ENCODE measurements at places on chromosomes 12 and 14.

- no peak for DNase-seq
Observed at GRCh38 chr14:23537351-23538049, 14.1 kb downstream of the ZFHX2 start.

DNA sequence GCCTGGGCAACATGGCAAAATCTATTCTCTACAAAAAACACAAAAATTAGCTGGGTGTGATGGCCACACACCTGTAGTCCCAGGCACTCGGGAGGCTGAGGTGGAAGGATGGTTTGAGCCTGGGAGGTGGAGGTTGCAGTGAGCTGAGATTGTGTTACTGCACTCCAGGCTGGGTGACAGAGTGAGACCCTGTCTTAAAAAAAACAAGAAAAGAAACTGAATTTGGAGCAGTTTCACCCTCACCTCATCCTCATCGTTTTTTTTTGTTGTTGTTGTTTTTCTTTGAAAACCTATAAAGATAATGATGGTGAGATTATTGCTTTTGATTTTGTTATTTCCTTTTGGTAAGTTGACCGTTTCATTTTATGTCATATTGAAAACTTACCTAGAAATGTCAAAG, 60.7 kb downstream of the SLC38A6 start:
- no peak for DNase-seq

DNA sequence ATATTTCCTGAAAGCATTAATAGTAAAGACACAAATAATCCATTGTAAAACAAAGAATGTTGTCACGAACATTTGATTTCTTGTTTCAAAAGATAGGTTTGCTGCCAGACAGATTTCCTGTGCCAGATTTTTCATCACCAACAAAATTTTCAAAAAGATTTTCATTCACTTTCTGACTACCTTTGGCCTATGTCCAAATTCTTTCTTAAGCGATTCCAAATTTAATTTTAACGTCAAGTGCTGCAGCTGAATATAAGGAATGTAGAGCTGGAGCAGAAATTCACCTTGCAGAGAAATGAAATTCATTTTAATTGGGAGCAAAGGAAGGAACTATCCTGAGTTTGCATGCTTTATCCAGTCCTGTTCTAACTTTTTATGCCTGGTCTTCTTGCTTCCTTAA, 277.4 kb downstream of the CCER1 start:
- DNase-seq, result no peak

- no peak for DNase-seq
Observed at GRCh38 chr12:82120901-82121300, 237.3 kb downstream of the CCDC59 start.

DNA sequence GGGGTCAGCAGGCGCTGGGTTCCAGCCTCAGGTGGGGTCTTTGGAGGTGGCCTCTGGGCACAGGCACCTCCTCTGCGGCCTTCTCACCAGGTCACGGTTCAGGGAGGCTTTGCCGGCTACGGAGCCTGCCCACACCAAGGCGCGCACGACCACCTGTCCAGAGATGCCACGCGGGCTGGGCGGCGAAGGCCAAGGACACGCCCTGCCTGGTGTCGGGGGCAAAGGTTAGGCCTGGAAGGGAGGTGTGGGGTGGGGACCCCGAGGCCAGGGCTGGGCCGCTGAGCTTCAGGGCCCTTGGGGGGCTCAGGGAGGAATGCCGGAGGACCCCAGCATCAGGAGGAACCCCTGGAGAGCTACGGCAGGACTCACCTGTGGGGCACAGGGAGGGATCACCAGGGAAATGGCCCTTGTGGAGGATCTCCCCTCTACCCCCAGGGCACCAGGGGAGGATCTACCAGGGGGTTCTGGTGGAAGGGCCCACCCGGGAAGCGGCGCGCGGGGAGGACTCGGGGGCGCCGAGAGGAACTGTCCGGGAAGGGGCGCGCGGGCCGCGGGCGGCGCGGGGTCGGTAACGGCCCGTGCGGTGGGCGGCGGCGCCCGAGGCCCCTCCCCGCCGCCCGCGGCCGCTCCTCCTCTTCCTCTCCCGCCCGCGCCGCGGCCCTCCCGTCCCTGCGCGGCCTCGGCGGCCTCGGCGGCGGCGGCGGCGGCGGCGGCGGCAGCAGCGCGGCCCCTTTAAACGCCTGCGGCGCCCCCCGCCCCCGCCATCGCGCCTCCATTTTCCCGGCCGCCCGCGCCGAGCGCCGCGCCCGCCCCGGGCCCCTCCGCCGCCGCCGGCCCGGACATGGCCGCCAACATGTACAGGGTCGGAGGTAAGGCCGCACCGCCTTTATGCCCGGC, at the start of gene MTA1:
Gene MTA1, plus strand, starts transcription at position 633 of the 897 bp plus-strand sequence. Its CDS starts 209 bp downstream, at position 842.
- DNase-seq, result no peak

All from activated CD4-positive, CD25-positive, alpha-beta regulatory T cell (primary cell).